Right ventricle myocardium inferior (tissue), 1 donor: ENCODE measurements at places on chromosomes 16 and 17.

DNA sequence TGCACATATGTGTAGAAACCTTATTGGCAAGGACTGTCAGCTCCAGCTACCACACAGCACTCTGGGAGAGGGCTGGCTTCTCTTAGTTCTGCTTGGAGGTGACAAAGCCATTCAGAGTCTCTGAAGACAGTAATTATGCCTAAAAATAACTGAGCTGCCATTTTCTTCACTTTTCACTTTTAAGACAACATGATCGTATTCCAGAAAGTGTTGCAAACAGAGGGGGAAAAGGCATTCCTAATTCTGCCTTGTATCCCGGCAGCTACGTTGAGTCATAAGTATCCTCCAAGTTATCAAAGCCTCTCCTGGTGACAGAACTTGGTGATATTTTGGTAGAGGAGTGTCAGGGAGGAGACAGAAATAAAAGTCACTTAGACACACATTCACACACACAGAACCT is 327.7 kb downstream of the HAPSTR1 start:
- no peak for DNase-seq

- no peak for DNase-seq
Observed at GRCh38 chr16:88856122-88856827, 472 bp downstream of the GALNS start.

- DNase-seq = no peak
Observed at GRCh38 chr17:50207792-50208567, 6.5 kb upstream of the COL1A1 start.

DNA sequence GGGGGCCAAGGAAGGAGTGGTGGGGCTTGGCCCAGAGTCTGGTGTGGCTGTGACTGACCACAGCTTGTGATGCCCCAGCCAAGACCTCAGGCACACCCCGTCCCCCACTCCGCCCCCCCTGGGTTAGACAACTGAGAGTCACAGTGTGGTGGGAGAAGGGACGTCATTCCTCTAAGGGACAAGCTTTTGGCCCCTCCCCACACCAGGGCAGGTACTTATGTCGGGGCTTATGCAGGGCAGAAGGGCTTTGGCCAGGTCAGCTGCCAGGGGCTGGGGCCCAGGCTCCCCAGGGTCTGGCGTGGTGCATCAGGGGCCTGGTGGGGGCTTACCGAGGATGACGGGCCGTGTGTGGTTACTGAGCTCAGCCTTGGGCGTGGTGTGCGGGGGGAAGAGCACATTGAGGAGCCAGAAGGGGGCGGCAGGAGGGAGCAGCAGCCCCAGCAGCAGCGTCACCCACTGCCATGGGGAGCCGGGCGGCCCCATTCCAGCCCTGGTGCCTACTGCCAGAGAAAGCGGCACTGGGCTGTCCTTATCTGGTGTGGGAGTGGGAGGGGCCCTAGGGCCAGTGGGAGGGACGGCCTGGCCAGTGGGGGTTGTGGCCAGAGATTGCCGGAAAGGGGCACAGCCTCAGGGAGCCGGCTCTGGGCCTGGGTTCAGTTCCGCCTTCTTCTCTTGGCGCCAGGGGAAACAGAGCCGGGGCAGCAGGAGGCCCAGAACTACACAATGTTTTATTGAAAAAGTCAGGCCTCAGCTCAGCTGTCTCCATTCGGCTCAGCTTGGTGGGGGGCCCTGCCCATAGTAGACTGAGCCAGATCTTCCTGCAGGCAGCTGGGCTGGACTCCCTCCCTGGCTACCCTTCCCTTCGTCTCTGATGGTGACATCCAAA is at the start of gene LCAT:
LCAT (minus strand) TSS at position 502 of the 886 bp plus-strand sequence; CDS start at position 483, 19 bp downstream.
- DNase-seq = no peak

DNA sequence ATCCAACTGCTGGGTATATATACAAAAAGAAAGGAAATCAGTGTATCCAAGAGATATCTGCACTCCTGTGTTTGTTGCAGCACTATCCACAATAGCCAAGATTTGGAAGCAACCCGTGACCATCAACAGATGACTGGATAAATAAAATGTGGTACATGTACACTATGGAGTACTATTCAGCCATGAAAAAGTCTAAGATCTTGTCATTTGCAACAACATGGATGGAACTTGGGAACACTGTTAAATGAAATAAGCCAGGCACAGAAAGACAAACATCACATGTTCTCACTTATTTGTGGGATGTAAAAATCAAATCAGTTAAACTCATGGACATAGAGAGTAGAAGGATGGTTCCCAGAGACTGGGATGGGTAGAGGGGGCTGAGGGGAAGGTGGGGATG is 620.7 kb downstream of the RBFOX1 start:
- DNase-seq = no peak

DNA sequence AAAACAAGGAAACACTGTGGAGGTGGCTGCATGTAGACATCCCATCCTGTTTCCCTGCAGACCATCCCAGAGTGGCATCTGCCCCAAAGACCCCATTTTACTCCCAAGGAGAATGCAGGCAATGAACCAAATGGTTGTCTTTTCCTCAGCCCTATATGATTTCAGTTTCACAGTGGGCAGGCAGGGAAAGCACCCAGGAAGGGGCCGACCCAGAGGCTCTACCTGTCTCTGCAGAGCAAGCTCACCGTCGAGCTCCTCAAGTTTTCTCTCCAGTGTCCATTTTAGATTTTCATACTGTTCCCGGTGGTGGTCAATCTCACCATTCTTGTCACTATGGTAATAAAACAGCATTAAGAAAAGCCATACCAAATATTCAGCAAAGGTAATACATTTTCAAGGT is 14.6 kb downstream of the CCDC57 start:
- DNase-seq = no peak

GRCh38 chr16:46885960-46886763 is 2.0 kb downstream of the GPT2 start:
- no peak for DNase-seq

DNA sequence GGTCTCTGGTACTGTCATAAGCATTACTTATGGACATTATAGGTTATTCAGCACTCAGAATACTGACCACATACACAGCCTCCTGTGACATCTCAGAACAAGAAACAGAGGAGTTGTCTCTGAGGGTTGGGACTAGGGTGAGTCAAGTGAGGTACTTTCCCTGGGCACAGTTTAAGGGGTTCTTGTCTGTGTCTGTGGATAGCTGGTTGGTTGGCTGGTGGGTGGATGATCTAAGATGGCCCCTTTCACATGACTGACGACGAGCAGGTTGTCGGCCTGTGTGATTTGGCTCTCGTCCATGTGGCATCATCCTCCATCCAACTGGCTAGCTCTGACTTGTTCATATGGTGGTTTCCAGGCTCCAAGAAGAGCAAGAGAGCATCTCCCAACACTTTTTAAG is 163.9 kb downstream of the PRKCB start:
- DNase-seq = no peak

DNA sequence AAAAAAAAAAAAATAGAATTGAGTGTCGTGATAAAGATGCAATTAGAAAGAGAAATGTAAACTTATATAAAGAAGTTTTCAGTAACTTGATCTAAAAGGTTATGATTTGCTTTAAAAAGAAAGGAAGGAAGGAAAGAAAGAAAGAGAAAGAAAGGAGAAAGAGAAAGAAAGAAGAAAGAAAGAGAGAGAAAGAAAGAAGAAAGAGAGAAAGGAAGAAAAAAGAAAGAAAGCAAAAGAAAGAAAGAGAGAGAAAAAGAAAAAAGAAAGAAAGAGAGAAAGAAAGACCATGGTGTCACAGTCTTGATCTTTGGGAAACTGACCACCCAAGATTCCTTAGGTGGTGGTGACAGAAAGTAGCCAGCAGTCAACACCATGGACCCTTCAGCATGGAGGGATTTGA is 4.3 kb upstream of the CCL3 start:
- DNase-seq = no peak

- no peak for DNase-seq
Observed at GRCh38 chr17:68807998-68808772, 147.0 kb downstream of the ABCA8 start.

DNA sequence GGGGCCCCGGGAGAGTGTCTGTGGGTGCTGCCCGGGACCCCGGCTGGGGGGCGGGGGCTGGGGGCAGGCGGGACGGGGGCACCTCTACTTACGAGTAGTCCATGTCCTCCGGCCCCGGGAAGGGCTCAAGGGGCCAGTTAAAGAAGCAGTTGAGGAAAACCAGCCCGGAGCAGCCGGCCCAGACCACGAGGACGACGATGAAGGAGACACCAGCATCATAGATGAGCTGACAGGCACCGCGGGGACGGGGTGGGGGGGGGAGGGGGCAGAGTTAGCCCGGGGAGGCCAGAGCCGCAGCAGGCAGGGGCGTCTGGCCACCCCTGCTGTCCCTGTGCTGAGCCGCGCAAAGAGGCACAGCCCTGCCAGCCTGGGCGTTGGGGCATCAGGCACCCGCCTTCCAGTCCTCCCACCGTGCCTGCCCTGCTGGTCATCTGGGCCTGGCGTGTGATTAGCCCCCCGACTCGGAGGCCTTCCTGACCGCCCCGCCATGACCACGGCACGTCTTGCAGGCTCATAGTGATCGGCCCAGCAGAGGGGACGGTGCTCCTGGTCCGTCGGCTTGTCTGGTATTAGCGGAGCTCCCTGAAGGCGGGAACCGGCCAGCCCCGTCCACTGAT is 29.0 kb upstream of the PITPNA start:
- peak; percentile 57 for DNase-seq

DNA sequence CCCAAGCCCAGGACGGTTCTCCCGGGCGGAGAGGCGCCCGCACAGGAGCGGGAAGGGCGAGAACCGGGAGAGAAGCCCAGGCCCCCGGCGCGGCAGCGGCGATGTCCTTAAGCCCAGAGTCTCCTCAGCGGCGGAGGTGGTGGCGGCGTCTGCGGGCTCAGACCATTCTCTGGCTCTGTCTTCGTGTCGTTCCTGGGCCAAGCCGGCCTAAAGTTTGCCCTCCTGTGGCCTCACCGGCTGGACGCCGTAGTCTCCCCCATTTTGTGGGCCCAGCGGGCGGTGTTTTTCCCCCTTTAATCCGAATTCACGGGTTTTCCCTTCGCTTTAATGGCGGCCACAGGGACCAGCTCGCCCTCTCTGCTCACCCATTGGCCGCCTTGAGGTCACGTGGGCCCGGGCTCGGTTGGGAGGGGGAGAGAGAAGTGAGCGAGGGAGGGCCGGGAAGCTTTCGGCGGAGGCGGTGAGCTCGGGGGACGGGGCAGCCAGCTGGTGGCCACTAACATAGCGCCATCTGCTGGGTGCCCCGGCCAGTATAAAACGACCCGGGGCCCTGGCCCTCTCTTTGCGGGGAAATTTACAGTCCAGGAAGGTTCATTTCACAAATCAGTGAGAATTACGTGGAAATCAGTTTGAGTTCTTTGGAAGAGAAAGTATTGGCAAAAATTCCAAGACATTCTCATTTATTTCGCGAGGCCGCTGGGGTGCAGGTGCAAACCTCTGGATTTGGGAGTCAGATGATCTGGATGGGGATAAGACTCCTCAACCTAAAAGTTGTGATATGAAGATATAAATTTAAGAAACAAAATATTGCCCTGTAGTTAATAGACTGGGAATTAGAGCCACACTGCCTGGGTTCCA is 762 bp upstream of the MED13 start:
- DNase-seq = peak; percentile 100

DNA sequence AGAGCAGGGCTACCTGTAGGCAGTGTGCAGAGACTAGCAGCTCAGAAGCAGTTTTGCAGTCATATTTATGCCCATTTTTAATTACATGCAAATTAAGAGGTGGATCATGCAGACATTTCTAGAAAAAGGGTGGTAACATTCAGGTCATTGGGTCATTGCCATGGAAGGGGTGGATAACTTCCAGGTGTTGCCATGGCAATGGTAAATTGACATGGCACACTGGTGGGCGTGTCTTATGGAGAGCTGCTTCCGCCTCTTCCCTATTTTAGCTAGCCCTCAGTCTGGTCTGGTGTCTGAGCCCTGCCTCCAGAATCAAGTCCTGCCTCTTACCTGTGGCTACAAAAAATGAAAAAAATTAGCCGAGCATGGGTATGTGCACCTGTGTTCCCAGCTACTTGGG is 2.8 kb upstream of the DNAI2 start:
- no peak for DNase-seq

GRCh38 chr17:27457731-27458523 is 1.7 kb downstream of the KSR1 start:
- DNase-seq = no peak
